Heart left ventricle (tissue), 16 donors: ENCODE measurements at places on chromosomes 12 and 14. TPM values are rescaled to one million over a fixed set of nuclear protein-coding genes. Genes with fewer than 3 reads are reported as not detected.

DNA sequence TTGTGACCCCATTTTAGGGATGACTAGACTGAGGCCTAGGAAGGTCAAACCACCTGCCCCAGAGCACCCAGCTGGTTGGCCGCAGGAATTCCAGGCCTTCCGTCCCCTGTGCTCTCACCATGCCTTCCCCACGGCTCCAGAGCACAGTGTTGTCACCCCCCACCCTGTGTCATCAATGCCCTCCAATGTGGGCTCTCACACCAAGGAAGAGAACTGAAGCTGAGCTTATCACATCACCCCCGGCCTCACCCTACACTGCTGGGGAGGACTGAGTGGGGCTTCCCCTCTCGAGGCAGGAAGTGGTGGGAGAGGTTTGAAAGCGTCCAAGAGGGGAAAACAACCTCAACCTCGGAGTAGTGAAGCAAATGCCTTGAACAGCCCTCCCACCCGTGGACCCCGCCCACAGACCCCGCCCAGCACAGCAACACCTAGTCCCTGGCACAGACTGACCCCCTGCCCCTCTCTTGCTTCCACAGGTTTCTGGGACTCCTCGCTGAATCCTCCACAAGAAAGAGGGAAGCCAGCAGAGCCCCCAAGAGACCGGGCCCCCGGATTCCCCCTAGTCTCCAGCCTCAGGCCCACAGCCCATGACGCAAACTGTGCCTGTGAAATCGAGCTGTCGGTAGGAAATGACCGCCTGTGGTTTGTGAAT, 97.2 kb downstream of the LGMN start:
- DNase-seq: no peak

DNA sequence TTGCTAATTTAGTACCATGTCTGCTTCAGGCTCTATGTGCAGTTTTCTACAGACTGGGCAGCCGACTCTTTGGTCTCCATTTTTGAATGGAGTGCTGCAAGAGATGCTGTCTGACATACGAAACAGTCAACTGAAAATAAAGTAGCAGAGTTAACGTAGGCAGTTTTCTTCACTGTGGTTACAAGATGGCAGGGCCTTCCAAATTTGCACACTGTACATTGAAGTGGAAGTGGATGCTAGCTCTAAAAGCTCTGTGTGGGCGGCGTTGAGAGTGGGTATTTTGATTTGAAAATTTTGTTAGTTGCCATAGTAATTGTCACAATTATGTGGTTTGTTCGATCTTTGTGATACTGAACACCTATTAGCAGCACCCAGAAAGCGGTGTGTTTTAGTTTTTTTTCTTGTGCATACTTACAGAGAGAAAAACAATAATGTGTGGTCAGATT, 154.9 kb upstream of the ATP2B1 start:
- DNase-seq: no peak

LRIG3 gene
- 4.7 TPM for total RNA-seq

SLC7A7 gene
- total RNA-seq: 17.9 TPM

DNA sequence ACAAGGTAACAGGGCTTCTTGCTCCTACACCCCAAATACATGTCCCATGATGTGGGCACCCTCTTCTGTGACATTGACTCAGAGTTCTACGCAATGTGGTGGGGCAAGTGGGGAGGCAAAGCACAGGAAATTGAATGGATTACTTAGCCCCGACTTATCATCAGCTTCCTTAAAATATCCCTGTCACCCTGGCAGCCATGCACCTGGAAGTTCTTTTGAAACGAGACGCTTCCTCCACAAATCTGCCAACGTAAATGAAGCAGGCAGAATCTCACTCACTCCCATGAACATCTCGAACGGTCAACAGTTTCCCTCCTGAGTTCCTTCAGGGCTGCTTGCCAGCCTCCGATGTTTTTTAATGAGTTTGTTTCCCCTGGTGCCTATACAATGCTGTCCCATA, 33.5 kb downstream of the RNFT2 start:
- no peak for DNase-seq

- DNase-seq: no peak
Measured at GRCh38 chr12:59005193-59005955, 85.1 kb upstream of the LRIG3 start.

DNA sequence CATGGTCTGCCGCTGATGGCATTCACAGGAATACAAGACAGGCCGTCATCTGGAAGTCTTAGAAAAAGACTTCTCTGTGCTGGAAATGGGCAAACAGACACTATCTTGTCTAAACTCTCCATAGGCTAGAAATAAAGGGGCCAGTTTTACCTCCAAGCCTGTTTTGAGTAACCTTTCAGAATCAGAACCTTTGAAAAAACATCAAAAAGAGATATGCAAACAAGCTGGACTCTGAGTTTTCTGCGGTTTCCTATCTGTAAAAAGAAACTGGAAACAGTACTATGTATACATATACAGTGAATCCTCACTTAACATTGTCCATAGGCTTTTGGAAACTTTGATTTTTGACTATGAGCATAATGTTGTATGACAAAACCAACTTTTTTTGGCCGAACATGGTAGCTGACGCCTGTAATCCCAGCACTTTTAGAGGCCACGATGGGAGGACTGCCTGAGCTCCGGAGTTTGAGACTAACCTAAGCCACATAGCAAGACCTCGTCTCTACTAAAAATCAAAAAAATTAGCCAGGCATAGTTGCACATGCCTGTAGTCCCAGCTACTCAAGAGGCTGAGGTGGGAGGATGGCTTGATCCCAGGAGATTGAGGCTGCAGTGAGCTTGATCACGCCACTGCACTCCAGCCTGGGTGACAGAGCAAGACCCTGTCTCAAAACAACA, 92.9 kb upstream of the MAX start:
- DNase-seq: no peak

DNA sequence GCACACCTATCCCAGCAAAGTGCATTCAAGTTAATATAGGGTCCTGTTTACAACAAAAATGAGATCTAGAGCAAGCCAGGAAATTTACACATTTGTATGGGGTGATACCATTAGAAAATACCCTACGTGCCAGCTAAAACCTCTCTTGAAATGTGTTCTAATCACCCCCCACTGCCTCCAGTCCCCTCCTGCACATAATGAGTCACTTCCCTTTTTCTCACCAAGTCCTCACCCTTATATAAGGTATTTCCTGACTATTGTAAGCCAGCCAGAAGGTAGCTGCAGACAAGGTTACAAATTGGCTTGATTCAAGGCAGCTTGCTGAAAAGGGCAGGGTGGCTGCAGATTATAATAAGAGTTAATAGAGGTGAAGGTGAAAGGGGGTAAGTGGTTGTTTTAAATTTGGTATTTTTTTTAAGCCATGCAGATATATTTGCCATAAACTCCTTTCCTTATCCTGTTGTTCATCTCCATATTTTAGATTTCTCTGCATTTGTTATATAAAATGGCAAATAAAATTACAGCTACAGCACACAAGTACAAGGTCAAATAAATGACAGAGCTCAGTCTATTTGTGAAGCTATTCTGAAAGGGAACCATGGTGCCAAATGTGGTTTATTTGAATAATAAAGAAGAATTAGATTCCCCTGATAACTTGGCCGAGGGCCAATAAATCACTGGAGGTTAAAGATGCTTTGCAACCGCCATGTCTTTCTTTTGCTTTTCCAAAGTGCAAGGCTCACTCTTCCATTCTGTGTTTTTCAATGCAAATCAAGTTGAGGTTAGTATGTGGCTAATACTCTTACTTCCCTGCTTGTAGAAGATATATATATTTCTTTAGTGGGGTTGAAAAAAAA, 385.9 kb downstream of the EGLN3 start:
- no peak for DNase-seq

DNA sequence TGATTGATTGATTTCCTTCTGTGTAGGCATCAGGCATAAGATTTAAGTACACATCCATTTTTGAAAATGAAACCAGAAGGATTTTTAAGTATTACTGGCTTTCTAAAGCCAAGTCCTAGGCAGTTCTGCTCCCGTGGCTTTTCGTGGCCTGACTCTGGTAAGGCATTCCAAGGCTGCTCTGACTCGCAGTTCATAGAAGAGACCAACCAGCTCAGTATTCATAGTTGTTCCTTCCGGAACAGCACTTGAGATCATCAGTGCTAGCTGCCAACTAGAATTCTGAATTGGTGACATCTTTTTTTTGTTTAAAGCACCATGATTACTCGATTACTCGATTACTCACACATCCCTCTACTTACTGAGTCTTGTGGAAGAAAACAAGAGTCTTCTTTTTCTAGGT, 25.9 kb downstream of the SUDS3 start:
- DNase-seq: no peak
